ENCODE measurements at places on chromosomes 3 and 15. TPM values are rescaled to one million over a fixed set of nuclear protein-coding genes. Genes with fewer than 3 reads are reported as not detected.

DNA sequence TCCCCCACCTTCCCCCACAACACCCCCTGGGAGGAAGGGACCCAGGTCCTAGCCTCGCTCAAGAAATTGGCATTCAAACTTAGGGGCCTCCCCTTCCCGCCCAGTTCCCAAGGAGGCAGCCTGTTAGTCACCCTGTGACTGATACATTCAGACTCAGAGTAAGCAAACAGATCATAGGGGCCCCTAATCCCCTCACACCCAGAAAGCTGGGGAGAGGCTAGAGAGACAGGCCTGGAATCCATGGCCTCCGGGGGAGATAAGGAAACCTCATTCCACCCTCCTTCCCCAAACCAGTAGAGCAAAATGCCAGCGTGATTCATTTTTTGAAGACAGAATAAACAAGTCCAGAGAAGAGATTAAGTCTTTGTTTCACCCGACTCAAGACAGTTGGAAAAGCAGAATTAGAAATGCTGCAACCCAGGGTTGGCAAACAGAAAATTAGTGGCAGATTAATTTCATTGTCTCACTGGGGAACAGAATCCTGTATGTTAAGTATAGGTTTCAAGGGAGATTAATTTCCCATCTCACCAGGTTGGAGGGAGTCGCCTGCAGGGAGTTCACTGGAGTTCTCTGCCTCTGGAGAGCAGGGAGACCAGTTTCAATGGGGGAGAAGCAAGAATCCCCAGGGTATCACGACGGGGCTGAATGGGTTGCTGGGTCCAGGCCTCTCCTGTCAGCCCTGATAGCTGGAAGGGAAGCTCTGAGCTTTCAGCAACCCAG is 268.3 kb downstream of the UACA start:
- no peaks in the 10 kb centered on the region for H3K4me1 ChIP-seq
- H3K36me3 ChIP-seq = no peaks in the 10 kb centered on the region
- H3K27ac ChIP-seq = no peak overlapping the region

Gene GNAT1
- total RNA-seq = not detected

DNA sequence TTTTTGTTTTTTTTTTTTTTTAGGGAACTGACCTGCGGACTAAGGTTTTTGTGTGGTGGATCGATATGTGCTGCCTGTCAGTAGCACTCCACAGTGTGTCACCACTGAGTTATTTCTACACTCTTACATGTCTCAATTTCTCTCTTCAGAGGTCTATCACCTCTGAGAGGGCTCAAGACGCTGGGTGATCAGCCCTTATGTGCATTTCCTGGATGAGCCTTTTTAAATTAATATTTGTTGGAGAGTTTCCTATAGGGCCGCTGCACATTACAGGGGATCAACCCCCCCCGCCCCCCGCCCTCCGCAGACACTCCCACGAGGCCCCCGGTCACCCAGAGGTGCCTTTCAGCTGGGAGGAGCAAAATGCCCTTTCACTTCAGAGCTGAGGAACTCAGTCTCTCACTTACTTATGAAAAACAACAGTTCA is 34.5 kb upstream of the AP4E1 start:
- H3K36me3 ChIP-seq = no peaks in the 10 kb centered on the region
- no peaks in the 10 kb centered on the region for H3K27me3 ChIP-seq
- H3K4me3 ChIP-seq = no peak overlapping the region
- no peak for ATAC-seq
- peak overlapping the region; percentile 2 for H3K27ac ChIP-seq

DNA sequence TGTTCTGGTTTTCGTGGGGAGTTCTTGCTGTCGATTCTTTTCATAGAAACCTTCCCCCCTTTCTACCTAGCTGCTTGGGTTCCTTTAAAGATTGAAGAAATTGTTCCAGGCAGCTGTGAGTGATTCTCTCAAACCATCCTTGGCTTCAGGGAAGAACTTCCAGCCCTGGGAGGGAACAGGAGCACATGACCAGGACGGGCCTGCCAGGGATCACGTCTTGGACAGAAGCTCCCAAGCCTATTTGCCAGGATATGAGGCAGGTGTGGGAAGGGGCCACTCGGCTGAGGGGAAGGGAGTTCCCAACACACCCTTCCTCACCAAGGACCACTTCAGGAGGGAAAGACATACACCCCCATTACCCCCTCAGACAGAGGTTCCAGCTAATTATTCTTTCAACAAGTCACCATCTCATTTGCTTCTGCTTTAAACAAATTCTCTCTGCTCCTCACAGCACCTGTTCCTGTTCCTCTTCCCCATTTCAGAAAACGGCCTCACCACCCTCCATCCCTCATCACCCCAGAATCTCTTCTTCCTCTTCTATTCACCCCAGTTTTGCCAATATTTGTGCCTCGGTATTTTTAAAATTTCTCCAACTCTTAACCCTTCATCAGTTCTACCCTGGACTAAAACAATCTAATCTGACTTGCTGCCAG is 62.5 kb downstream of the WHAMM start:
- H3K36me3 ChIP-seq = peaks cover 30% of the 10 kb centered on the region
- ATAC-seq = no peak
- H3K27ac ChIP-seq = no peak overlapping the region
- H3K4me3 ChIP-seq = no peak overlapping the region

Gene VIPR1
- 9.5 TPM for total RNA-seq

- peaks cover 79% of the 10 kb centered on the region for H3K36me3 ChIP-seq
- peaks cover 4% of the 10 kb centered on the region for H3K4me1 ChIP-seq
- ATAC-seq = peak; percentile 41
- no peaks in the 10 kb centered on the region for H3K27me3 ChIP-seq
- H3K27ac ChIP-seq = peak overlapping the region; percentile 1
Measured at GRCh38 chr3:52606373-52607085, 70.1 kb downstream of the UQCC5 start.

DNA sequence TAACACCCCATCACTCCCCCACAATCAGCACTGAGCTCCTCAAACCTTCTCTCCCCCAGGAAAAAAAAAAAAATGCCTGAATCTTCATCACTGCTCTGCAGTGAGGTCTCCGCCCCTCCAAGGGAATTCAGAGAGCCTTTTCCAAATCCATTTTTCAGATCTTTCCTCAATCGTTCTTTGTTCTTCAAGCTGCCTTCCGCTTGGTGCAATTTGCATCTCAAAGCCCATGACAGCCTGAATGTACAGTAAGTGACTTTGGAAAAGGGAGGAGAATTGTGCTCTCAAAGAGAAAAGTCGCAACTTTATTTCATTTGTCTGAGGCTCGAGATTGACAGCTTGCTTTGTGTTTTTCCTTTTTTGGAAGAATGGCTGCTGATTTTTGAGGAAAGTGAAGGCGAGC is 75.0 kb downstream of the CORO2B start:
- ATAC-seq = no peak
- no peaks in the 10 kb centered on the region for H3K4me1 ChIP-seq
- H3K27ac ChIP-seq = no peak overlapping the region
- no peaks in the 10 kb centered on the region for H3K36me3 ChIP-seq

DNA sequence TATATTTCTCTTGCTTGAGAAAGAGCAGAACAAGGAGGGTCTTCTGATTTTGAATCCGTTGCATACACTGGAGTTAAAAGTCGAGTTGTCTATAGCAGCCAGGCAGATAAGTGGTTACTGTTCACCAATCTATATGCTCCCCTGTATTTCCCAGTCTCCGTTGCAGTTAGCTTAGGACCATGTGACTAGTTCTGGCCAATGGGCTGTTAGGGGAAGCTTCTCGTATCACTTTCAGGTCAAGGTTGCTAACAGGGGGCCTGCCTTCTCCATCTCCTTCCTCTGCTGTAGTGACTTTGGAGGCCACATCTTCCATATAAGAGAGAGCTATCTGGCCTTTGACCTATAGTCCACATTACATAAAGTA is 188.5 kb upstream of the KBTBD8 start:
- no peaks in the 10 kb centered on the region for H3K4me1 ChIP-seq
- no peak overlapping the region for H3K27ac ChIP-seq
- ATAC-seq = no peak
- no peaks in the 10 kb centered on the region for H3K36me3 ChIP-seq
- no peak overlapping the region for H3K4me3 ChIP-seq

GRCh38 chr3:30639937-30640336 is 33.5 kb downstream of the TGFBR2 start:
- no peaks in the 10 kb centered on the region for H3K27me3 ChIP-seq
- no peak overlapping the region for H3K27ac ChIP-seq
- H3K36me3 ChIP-seq = no peaks in the 10 kb centered on the region
- H3K4me1 ChIP-seq = peaks cover 97% of the 10 kb centered on the region
- H3K4me3 ChIP-seq = no peak overlapping the region
- no peak for ATAC-seq

Gene RLBP1
- not detected for total RNA-seq

- peak overlapping the region; percentile 57 for H3K4me3 ChIP-seq
- ATAC-seq = no peak
- peak overlapping the region; percentile 91 for H3K27ac ChIP-seq
Measured at GRCh38 chr3:99639579-99639978, 1.2 kb downstream of the COL8A1 start.

DNA sequence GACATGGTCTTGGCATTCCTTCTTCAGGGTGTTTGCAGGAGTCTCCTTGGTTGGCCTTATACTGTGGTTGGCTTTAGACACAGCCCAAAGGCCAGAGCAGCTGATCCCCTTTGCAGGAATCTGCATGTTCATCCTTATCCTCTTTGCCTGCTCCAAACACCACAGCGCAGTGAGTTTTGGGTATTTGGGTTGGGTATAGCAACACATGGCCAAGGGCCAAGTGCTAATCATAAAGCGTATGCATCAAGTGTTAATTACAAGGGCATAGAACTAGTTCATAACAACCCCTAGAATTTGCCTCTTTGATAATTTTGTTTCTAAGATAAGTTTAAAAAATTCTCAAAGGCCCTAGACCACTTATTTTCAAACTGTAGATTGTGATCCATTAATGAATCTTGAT is 11.8 kb downstream of the SLC28A2 start:
- H3K4me3 ChIP-seq = no peak overlapping the region
- no peak for ATAC-seq
- no peaks in the 10 kb centered on the region for H3K36me3 ChIP-seq
- no peaks in the 10 kb centered on the region for H3K4me1 ChIP-seq

DNA sequence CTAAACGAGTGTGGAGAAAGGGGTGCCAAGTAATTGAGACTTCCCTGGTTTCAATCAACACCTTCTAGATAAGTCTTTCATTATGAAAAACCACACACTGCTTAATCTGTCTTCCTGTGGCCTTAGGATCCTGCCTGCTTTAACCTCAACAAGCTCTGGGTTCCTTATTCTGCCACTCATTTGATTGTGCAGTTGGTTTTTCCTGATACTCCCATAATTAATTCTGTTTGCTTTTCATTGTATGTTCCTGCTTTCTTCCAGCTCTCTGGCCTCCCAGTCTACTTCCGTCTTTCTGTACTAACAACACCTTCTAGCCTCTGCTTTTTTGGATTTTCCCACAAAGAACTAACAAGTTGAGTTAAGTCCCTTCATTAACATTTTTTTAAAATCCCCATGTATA is 20.2 kb upstream of the GCNT3 start:
- no peaks in the 10 kb centered on the region for H3K36me3 ChIP-seq
- no peak overlapping the region for H3K4me3 ChIP-seq
- no peak overlapping the region for H3K27ac ChIP-seq
- no peak for ATAC-seq
- no peaks in the 10 kb centered on the region for H3K4me1 ChIP-seq

GRCh38 chr3:116824208-116824607 is 114.6 kb downstream of the TUSC7 start:
- H3K27me3 ChIP-seq = no peaks in the 10 kb centered on the region
- H3K4me1 ChIP-seq = no peaks in the 10 kb centered on the region
- H3K4me3 ChIP-seq = no peak overlapping the region
- ATAC-seq = no peak
- no peak overlapping the region for H3K27ac ChIP-seq

Gene CPN2
- total RNA-seq = not detected

DNA sequence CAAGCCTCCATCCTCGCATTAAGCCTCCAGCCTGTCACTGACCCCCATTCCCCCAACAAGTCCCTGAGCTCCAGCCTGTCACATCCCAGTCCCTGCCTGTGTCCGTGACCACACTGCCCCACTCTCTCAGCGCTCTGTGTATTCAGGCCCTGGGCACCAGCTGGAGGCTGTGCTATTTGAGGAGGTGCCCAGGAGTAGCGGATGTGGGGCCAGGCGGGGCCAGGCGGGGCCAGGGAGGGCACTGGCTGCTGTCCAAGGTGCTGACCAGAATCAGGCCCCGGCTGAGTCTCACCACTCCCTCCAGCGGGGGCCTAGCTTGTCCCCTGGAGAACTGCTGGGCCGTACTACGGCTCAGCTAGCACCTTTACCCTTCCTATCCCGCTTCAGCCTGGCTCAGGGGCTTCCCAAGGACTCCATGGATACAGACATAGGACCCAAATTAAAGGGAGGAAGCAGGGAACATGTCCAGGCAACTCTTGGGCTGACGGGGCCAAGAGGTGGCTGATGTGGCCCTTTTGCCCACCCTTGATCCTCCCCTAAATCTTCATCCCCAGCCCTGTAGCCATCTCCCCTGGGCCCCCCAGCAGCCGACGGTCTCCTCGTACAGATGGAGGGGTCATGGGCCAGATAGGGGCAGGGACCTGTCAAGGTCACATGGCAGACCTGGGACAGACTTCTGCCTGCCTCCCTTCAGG is 1.1 kb downstream of the HHATL start:
- no peaks in the 10 kb centered on the region for H3K36me3 ChIP-seq
- no peak overlapping the region for H3K27ac ChIP-seq
- ATAC-seq = no peak
- peaks cover 12% of the 10 kb centered on the region for H3K27me3 ChIP-seq
- H3K4me1 ChIP-seq = no peaks in the 10 kb centered on the region

Gene KBTBD12
- total RNA-seq = 2.2 TPM

- H3K4me1 ChIP-seq = no peaks in the 10 kb centered on the region
- no peak for ATAC-seq
- no peak overlapping the region for H3K27ac ChIP-seq
- H3K36me3 ChIP-seq = no peaks in the 10 kb centered on the region
Measured at GRCh38 chr3:159664006-159664405, 324.6 kb upstream of the IL12A start.

DNA sequence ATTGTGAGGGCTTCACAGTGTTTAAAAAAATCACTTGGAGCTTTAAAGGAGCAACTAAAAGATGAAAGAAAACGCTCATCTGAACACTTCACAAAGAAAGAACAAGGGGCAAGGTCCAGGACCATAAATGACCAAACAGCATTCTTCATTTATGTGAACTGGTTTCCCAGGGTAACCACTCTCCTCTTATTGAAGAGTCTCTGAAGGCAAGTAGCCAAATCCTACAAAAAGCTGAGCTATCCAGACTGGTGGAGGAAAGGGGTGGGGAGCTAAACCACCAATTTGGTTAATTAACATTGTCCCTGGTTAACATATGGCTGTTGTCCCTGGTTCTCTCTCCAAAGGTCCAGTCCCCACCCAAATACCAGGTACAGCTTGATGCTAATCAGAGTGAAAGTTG is 58.1 kb downstream of the OSBPL10 start:
- no peaks in the 10 kb centered on the region for H3K36me3 ChIP-seq
- ATAC-seq = no peak
- H3K4me1 ChIP-seq = no peaks in the 10 kb centered on the region
- H3K27me3 ChIP-seq = no peaks in the 10 kb centered on the region
- no peak overlapping the region for H3K4me3 ChIP-seq

DNA sequence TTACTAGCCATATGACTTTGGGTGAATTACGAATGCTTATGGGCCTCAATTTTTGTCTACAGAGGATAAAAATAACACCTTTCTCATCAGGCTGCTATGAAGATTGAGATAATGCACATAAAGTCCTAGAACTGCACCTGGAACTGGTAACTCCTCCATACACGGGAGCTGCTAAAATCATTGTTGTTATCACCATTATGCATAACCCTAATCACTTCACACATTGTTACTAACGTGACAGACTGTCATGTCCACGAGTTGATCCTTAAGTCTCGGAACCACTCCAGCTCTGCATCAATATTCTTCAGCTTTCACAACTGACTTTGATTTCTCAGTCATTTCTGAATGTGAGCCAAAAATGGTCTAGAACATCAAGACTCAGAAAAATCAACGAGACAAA is 64.1 kb downstream of the RFTN1 start:
- H3K27me3 ChIP-seq = no peaks in the 10 kb centered on the region
- peaks cover 45% of the 10 kb centered on the region for H3K4me1 ChIP-seq
- no peak for ATAC-seq
- H3K4me3 ChIP-seq = no peak overlapping the region

Data from gastroesophageal sphincter (tissue), 4 donors.